ENCODE measurements at places on chromosomes 1 and 21.

DNA sequence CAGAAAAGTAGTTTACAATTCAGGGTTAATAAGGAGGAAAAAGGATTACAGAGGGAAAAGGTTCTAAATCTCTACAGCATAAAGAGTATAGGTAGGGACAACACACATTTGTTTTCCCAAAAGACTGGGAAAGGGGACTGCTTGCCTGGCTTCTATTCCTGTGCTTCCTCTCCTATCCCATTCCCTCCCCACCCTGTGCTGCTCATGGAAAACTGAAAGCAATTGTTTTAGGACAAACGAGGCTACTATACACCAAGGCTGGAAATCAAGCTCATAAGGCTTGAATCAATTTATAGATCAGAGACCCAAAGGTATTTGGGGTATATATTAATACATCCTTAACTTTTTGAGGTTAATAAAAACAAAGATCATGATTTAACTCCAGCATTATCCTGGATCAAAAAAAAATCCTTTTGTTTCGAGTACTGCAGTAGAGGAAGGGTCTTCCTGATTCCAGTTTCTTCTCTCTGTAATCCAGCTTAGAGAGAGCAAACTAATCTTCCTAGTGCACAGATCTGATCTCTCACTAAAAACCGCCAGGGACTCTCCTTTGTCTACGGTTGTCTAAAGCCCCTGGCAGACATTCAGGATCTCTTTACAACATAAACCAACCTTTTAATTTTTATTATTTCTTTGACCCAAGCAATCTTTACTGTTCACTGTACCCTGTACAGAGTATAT lies 37.4 kb upstream of the A3GALT2 start:
- DNase-seq = no peak

- DNase-seq = no peak
Observed at GRCh38 chr1:59401581-59401980, 104.7 kb downstream of the FGGY start.

DNA sequence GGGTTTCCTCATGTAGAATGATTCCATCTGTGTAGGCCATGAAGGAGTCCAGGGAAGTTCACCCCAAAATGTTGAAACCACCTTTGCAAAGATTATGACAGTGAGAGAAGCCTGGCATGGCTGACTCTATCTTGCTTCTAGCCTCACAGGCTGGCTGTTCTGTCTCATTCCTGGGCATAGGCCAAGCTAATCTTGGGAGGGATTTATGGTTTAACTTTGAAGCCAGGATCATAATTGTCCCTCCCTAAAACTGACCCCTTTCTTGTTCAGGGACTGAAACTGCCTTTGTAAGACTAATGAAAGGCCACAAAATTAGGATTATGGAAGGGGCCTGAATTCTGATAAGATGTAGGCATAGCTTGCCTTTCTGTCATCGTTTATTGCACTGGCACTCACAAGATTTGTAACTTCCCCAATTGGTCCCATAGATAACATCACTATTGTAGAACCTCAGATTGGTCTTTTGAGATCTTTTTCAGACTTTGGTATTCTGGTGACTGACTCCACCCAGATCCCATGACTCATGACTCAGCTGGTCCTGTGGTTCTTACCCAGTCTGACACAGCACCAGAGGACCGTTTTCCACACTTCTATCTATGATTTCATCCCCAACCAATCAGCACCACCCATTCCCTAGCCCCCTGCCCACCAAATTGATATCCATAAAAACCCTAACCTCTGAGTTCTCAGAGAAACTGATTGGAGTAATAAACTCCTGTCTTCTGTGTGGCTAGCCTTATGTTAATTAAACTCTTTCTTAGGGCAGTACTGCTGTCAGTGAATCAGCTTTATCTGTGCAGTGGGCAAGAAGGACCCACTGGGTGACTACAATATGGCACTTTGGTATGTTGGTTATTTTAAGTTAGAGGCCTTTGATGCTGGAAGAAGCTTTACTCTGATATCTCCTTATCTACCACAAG lies 13.6 kb upstream of the LAMTOR5 start:
- no peak for DNase-seq

DNA sequence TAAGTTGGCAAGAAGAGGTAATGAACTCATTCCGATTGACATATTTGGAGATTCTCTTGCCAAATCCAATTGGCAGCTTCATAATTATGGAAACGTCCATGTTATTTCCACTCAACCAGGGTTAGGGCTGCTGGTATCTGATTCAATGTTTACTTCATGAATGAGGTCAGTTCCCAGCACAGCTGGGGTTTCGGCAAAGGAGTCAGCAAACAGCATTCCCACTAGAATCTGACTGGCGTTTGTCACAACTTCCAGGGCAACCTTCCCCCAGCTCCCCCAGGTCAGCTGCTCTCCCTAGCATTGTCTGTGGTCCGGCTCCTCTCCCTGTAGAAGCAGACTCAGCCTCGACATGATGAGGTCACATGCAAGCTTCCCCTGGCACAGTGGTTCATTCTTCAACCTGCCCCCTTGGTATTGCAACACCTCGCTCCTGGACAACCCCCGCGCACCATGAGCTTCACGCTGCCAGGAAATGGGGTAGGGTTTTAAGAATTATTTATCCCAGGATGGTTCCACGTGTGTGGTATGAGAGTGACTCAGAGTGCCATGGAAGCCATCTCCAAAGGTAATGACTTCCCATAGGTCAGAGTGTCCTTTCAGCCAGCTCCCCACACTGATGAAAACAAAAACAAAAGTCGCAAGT lies 100.7 kb upstream of the SLC25A33 start:
- no peak for DNase-seq

- DNase-seq = peak; percentile 97
Observed at GRCh38 chr1:150268705-150269403, at the start of gene APH1A. Gene APH1A, minus strand, starts transcription at chr1:150269016. Its CDS starts 206 bp downstream, at chr1:150268810.

DNA sequence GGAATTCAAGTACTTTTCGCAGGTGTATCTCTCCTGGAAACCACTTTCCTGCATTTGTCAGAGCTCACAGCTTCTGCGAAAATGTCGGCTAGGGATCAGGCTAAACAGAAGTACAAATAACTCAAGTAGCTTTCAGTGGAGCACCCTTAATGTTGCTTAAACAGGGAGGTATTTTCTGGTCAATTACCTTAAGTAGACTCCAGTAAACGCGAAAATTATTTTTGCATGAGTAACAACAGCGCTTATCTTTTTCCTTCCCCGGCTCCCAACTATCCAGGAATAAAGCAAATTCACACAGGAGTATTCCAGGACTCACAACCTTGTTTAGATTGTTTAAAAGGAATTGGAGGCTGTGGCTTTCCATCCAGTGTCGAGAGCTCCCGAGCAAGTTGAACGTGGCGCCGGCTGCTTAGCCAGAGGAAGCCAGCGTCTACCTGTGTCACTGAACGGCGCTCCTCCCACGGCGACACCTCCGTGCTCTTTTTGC lies 7.3 kb upstream of the SIM2 start:
- DNase-seq = no peak

DNA sequence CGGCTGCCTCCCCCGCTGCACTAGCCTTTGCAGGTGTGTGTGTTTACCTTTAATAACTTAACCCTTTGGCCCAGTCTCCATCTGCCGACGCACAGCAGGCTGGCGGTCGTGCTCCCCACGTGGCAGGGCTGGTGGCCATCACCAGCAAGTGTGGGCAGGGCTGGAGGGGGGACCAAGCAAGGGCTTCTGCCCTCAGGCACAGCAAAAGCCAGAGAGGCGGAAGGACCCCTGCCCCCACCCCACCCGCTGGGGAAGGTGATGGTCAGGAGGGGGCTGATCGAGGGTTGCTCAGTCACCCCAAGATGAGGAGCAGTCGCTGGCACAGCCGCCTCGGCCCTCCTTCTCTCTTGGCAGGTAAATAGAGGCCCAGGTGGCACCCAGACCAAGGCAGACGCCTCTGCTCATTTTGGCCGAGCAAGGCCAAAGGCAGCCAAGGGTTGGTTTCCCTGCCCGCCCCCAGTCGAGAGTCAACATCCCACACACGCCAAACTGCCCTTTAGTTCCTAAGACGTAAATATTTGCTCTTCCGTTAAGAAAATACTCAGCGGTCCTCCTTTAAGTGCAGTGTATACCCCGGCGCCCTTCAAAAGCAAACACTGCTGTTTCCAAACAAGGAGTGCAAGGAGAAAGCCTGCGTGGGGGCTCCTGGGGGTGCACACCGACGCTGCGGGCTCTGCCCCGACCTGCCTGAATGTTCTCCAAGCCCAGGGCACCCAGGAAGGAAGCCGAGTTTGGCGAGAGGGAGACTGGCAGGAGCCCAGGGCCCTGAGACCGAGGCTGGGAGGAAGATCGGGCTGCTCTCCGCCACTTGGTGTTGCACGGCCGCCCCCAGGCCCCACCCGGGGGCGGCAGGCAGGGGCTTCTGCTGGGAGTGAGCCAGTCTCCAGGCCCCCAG lies 82.7 kb downstream of the SIK1 start:
- DNase-seq = no peak

DNA sequence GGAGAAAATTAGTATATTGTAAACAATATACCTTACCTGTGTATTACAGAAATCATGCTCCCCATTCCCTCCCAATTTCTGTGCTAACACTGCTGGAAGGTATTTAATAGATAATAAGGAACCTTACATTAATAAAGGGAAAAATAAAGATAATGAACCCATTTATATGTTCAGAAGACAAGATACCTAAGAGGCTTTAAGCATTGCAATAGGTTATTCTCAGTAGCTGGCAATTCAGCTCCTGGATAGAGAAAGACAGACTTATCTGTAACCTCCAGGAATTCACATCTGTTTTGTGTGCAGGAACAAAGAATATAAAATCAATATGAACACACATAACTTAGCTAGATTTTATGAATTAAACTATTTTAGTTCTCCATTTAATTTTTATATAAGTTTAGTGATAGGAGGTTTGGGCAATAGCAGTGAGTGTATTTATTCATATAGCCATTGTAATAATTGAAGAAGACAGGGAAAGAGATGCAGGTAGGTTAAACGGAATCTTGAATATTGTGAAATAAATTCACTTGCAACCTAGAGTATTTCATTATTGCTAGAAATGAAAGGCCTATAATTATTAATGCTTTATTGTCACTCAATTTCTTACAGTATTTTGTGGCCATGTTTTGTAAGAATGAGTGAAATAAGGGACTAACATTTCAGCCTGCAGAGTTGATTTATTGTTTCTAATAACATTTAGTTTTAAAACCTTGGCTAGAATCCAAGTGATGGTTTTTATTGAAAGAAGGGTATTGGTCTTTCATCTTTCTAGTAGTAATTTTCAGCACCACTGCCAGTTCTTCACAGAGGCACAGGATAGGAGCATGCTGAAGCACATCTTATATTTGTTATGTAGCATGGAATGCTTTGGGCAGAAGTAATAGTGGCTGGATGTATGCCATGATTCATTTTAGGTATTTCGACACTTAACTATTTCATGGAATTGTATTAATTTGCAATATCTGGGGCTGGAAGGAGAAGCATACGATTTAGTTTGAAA lies 1.5 kb downstream of the XPR1 start:
- no peak for DNase-seq

- no peak for DNase-seq
Observed at GRCh38 chr1:188652678-188653077, 1823.9 kb downstream of the PLA2G4A start.

DNA sequence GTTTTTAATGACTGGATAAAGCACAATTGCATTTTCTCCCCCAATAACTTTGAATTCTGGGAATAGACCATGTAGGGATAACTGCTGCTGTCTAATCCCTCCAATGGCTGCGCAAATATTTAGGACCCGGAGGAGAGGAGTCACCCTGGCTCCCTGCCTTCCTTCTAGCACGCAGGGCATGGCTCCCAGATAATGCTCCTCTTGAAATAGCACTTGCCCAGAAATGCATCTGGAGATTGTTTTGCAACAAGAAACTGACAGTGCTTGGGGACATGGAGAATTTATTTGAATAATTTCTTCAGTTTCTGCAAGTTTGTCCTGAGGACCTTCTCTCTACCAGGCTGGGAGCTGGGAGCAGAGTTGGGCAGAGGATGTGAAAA lies 83.5 kb downstream of the MAN1C1 start:
- DNase-seq = no peak

DNA sequence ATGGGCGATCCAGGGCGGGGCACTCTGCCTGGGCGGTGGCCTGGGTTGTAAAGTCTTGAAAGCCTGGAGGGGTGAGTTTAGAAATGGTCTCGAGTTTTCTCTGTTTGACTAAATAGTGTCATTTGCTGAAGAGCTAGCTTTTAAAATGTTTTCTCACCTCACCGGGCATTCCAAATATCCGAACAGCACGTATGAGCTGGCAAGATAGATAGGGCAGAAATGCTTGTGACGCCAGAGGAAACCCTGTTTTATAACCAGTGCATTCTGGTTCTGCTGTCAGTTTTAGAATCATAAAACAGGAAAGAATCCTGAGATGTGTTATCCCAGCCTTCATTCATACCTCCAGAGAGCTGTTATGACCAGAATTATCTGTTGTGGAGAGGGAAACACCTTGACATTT lies 725 bp downstream of the RTCA start:
- no peak for DNase-seq

GRCh38 chr1:93620172-93620840 lies 61.3 kb downstream of the BCAR3 start:
- no peak for DNase-seq

GRCh38 chr1:171623651-171624331 lies 1.7 kb downstream of the MYOCOS start:
- DNase-seq = no peak

- no peak for DNase-seq
Observed at GRCh38 chr1:36081926-36082485, 1.9 kb upstream of the TEKT2 start.

DNA sequence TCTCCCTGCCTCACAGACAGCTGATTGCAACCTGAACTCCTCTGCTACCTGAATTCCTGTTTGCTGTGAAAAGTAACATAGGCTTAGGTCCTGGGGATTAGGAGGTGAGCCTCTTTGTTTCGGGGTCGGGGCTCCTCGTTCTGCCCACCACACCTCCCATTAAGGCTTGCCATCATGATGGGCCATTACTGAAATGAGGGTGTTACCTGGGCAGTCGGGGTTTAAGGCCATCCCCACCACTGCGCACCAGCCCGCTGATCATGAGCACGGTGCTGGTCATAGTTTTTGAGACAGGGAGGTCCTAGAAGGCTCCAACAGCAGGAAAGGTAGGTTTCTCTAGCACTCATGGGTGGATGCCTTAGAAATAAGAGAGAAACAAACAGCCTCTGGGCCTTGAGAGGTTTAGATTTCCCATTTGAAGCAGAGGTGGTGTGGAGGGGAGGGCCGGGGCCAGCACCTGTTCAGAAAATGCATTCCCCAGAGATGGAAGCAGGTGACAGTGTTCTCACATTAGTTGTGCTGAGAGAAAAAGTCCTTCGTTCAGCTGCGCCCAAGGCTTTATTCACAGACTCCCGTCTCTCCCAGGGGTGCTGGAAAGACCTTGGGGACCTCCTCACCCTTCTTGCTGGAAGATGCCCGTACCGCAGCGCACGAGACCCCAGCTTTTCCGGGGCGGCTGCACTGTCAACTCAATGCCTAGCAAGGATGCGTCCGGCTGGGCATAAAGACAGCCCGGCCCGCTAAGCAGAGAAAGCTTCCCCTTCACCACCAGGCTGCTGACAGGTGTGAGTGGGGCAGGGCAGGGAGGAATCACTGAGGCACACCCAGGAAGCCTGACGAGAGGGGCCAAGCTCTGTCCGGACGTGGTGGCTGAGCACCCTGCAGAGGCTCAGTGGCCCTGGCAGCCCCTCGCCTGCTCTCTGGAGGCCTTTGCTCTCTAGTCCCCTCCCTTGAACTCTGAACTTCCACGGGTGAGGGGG lies 125.5 kb downstream of the PGBD5 start:
- DNase-seq = no peak

- DNase-seq = no peak
Observed at GRCh38 chr21:16741141-16741665, 771.6 kb upstream of the CXADR start.
